Adipocyte (in vitro differentiated cells): ENCODE measurements at places on chromosomes 13 and 19.

DNA sequence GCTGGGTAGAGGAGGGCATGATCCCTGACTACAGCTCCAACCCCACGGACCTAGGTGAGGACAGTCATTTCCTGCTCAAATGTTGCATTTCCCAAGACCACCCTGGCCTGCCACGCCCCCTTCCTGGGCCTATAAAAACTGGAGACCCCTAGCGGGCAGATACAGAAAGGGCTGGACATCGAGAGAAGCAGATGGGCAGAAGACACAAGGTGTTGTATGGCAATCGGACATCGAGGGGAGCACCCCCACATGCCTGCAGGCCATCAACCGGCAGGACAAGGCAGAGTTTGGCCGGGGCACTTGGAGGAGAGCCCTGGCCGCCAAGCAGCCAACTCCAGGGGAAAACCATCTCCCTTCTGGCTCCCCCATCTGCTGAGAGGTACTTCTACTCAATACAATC is 746.4 kb downstream of the PCDH9 start:
- DNase-seq: no peak

- DNase-seq: no peak
Observed at GRCh38 chr19:30696514-30696913, 324.3 kb downstream of the ZNF536 start.

GRCh38 chr19:29040292-29040691 is 172.7 kb downstream of the UQCRFS1 start:
- no peak for DNase-seq

DNA sequence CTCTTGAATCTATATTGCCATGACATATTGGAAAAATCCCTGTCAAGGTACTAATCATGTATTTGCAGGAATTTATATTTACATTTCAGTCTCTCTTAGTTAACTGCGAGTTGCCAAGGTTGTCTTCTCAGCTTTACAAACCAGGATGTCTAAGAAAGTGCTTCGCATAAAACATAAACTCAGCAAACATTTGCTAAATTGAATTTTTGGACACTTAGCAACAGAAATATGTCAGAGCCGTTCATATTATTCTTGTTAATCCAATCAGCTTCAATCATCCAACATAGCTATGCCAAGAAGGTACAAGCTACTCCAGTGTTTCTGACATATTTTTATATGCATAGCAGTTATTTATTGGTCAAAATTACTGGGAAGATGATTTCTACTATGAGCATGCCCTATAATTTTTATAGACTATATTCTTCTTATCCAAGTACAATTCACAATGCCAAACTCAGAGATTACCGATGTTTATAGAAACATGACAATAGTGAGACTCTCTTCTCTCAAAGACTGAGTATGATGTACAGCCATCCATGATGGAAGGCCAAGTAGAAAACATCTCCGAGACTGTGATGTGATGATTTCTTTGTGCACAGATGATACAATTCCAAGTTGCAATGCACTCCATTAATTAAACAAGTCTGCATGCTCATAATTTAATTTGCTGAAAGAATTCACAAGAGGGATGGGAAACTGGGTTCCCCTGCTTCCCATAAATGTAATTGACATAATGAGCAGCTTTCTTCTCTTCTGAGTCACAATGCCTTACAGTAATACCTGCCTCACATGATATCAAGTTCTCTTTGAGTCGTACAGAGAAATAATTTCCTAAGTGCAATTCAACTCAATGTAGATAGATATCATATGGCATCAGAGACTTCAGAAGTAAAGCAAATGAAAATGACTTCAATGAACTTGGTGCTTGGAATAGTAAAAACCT is 776.3 kb downstream of the EFNB2 start:
- DNase-seq: no peak

DNA sequence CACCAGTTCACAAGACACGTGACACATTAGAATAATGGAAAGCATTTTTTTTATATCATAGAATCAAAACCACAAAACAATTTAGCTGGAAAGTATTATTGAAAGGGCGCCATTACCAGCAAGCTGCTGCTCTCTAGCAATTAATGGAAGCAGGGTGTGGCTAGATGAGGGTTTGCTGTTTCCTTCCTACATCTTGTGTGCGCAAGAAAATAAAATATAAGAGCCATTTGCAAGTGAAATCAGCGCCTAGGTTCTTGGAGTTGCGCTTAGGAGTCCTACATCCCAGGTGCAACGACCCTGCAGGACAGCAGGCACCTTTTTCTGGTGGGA is 140.9 kb downstream of the ZNF536 start:
- DNase-seq: no peak
